ENCODE measurements at places on chromosomes 12 and 14.

DNA sequence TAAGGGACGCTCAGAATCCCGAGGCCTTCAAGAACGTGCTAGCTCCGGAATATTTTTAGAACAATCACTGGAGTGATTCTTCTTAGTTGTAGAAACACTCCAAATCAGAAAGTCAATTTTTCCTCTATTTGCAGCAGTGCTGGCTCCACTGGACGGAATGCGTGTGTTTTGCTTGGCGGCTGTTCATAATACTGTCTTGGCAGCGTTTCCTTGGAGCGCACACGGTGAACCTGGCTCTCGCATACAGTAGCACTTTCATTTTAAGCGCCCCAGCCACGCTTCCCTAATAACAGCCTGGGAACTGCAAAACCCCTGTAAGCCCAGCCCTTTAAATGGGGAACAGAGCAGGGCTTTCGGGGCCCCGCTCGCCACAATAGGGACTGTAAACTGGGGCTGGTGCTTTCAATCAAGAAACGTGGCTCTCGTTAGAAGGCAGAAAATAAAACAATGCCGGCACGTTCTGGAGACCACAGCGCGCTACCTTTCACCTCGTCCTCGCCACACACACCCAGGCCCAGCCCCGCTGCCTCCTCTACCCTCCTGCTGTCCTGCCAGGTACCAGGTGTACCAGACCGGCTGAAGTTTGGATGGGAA is 79.9 kb downstream of the BCL11B start:
- no peaks in the 10 kb centered on the region for H3K27me3 ChIP-seq
- H3K36me3 ChIP-seq = no peaks in the 10 kb centered on the region

- no peaks in the 10 kb centered on the region for H3K4me1 ChIP-seq
- no peak overlapping the region for H3K27ac ChIP-seq
- DNase-seq = no peak
Observed at GRCh38 chr12:9699269-9699897, 29.9 kb downstream of the CLEC2D start.

DNA sequence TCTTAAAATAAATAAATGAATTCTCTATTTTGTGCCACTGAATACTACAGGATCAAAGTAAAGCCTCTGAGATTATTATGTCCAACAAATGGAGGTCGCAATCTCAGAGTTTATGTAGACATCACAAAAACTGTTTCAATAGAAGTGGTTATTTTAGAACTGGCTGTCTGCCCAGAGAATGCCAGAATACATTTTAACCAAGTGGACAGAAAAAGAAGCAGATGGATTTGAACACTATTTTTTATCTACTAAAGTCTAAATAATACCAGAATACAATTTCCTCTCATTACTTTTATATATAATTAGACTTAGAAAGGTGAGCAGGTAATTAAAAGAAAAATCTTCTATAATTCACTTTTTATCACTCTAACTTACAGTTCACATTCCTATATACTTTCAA is 118.3 kb downstream of the MED13L start:
- no peak overlapping the region for H3K4me3 ChIP-seq
- DNase-seq = no peak
- peaks cover 2% of the 10 kb centered on the region for H3K4me1 ChIP-seq
- H3K27me3 ChIP-seq = no peaks in the 10 kb centered on the region
- H3K27ac ChIP-seq = no peak overlapping the region

- DNase-seq = no peak
- H3K4me3 ChIP-seq = no peak overlapping the region
- H3K27me3 ChIP-seq = no peaks in the 10 kb centered on the region
- no peaks in the 10 kb centered on the region for H3K4me1 ChIP-seq
Observed at GRCh38 chr12:91009319-91009950, 4.7 kb upstream of the EPYC start.

DNA sequence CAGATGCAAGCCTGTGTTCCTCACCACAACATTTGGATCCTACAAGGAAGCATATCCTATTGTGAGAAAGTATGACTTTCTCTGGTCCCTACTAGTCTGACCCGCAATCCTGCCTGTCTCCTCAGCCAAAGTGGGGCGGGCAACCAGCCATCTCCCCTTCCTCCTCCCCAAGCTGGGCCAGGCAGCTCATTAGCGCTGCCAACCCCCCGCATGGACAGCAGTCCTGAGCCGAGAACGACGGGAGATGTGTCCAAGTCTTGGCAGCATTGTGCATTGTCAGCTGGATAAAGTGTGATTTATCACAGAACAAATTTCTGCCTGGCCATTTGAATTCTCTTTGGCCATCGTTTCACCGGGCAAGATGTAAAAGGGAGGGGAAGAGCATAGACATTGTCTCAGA is 139.4 kb downstream of the SLC15A4 start:
- no peak for DNase-seq
- H3K27me3 ChIP-seq = no peaks in the 10 kb centered on the region
- H3K4me3 ChIP-seq = no peak overlapping the region
- H3K27ac ChIP-seq = no peak overlapping the region

GRCh38 chr14:79971330-79971729 is 240.0 kb downstream of the DIO2 start:
- no peak overlapping the region for H3K27ac ChIP-seq
- H3K4me3 ChIP-seq = no peak overlapping the region
- no peaks in the 10 kb centered on the region for H3K36me3 ChIP-seq
- DNase-seq = no peak
- H3K27me3 ChIP-seq = no peaks in the 10 kb centered on the region

GRCh38 chr12:41234692-41235091 is 46.6 kb downstream of the PDZRN4 start:
- DNase-seq = no peak
- H3K4me3 ChIP-seq = no peak overlapping the region
- no peak overlapping the region for H3K27ac ChIP-seq

DNA sequence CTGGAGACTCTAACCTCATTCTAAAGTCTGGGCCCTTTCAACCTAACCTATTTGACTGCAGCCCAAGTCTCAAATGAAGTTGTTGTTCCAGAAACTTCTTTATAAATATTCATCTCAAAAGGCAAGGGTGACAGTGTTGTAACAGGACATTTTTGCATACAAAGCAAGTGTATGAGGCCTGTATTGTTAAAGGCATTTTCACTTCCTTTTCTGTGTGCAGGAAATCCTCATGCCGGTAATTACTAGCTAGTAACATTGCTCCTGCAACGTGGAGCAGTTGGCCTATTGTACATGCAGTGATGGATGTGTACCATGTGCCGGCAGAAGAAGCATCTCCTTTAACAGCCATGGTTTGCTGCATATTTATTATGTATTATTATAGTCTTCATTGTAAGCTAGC is 156.5 kb upstream of the RMST start:
- H3K36me3 ChIP-seq = no peaks in the 10 kb centered on the region
- H3K27me3 ChIP-seq = no peaks in the 10 kb centered on the region
- no peak overlapping the region for H3K4me3 ChIP-seq
- no peak for DNase-seq

- DNase-seq = no peak
- H3K36me3 ChIP-seq = no peaks in the 10 kb centered on the region
- H3K4me1 ChIP-seq = no peaks in the 10 kb centered on the region
- H3K27ac ChIP-seq = no peak overlapping the region
- no peak overlapping the region for H3K4me3 ChIP-seq
- H3K27me3 ChIP-seq = no peaks in the 10 kb centered on the region
Observed at GRCh38 chr12:116552773-116553373, 6.3 kb upstream of the MAP1LC3B2 start.

GRCh38 chr12:12540261-12541013 is 22.2 kb downstream of the DUSP16 start:
- H3K4me3 ChIP-seq = no peak overlapping the region
- no peaks in the 10 kb centered on the region for H3K36me3 ChIP-seq
- no peaks in the 10 kb centered on the region for H3K4me1 ChIP-seq
- no peak overlapping the region for H3K27ac ChIP-seq
- H3K27me3 ChIP-seq = no peaks in the 10 kb centered on the region

DNA sequence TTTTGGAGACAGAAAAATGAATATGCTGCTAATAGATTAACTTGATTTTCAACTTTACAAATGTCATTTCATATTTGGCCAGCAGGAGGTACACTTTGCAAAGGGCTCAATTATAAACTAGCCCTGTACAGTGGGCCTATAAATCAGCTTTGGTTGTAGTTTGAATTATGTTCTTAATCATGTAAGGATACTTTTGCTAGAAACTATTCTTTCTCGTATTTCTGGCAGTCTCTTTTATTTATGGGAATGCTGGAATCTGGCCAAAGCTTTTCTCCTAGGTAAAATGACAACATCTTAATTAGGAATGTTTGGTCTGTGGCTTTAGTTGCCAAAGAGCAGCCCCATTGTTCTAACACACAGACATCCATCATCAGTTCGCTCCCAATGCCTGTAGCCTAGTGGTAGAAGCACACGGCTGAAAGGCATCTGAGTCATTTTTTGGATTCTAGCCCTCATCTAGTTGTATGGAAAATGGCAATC is 1322.3 kb upstream of the SEL1L start:
- no peaks in the 10 kb centered on the region for H3K36me3 ChIP-seq
- DNase-seq = no peak
- H3K27me3 ChIP-seq = no peaks in the 10 kb centered on the region
- H3K4me1 ChIP-seq = no peaks in the 10 kb centered on the region
- H3K4me3 ChIP-seq = no peak overlapping the region

DNA sequence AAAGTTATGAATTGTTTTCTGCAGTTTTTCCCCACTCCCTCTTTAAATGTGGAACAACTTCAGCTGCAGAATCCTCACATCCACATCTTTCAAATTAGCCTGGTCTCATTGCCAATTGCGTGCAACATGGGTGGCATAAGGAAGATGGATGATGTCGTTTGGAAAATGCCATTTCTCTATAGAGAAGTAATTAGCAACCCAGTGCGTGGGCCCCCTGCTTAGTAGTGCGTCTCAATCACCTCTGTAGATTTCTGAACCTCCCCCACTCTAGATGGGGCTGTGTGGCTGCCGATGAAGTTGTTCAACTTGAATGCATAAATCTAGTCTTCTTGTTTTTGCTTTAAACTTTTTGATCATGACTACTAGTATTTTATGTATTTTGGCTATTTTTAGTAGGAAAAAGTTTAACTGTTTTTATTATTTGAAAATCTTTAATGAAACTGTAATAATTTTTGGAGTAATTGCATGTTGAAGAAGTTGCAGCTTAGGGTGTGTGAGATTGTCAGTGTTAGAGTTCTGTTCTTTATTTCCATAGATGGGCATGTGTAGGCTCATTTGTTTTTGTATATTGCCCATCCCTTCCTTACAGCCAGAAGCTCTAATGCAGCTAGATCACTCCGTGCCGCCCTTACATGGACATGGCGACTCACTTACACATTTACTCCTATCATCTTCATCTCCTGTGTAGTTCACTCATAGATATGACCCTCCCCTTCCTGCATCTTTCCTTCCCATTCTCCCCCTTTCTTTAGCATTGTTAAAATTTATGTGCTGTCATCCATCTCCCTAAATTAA is 358.2 kb downstream of the DIO2 start:
- no peaks in the 10 kb centered on the region for H3K36me3 ChIP-seq
- H3K27me3 ChIP-seq = no peaks in the 10 kb centered on the region
- no peak for DNase-seq
- H3K4me3 ChIP-seq = no peak overlapping the region

DNA sequence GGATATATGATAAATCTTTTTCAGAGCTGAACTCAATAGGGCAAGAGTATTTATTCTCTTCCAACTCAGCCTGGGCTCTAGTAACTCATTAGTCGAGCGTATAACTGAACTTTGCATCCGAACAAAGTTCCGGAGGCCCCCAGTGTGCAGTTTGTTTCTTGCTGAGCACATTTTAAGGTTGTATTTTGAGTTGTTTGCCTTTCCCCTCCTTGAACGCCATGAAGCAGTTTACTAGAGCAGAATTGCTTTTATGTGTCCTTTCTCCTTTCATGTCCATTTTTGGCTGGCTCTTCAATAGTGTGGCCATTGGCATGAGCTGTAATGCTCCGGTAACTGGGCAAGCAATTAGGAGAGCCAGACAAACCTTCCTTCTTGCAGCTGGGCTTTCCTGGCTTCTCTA is 105.3 kb downstream of the WIF1 start:
- no peak overlapping the region for H3K27ac ChIP-seq
- H3K36me3 ChIP-seq = no peaks in the 10 kb centered on the region
- DNase-seq = no peak
- no peak overlapping the region for H3K4me3 ChIP-seq
- no peaks in the 10 kb centered on the region for H3K27me3 ChIP-seq
- no peaks in the 10 kb centered on the region for H3K4me1 ChIP-seq

GRCh38 chr14:23053426-23053825 is 3.9 kb downstream of the CDH24 start:
- no peak overlapping the region for H3K4me3 ChIP-seq
- no peak overlapping the region for H3K27ac ChIP-seq
- no peaks in the 10 kb centered on the region for H3K27me3 ChIP-seq
- DNase-seq = no peak
- no peaks in the 10 kb centered on the region for H3K36me3 ChIP-seq

GRCh38 chr14:79540394-79540793 is 670.9 kb downstream of the DIO2 start:
- no peak for DNase-seq
- no peaks in the 10 kb centered on the region for H3K27me3 ChIP-seq
- H3K27ac ChIP-seq = no peak overlapping the region
- H3K4me1 ChIP-seq = no peaks in the 10 kb centered on the region

- H3K27me3 ChIP-seq = no peaks in the 10 kb centered on the region
- H3K4me3 ChIP-seq = no peak overlapping the region
- H3K36me3 ChIP-seq = no peaks in the 10 kb centered on the region
- no peak overlapping the region for H3K27ac ChIP-seq
- H3K4me1 ChIP-seq = peaks cover 2% of the 10 kb centered on the region
Observed at GRCh38 chr12:66725031-66725430, 46.2 kb upstream of the GRIP1 start.

DNA sequence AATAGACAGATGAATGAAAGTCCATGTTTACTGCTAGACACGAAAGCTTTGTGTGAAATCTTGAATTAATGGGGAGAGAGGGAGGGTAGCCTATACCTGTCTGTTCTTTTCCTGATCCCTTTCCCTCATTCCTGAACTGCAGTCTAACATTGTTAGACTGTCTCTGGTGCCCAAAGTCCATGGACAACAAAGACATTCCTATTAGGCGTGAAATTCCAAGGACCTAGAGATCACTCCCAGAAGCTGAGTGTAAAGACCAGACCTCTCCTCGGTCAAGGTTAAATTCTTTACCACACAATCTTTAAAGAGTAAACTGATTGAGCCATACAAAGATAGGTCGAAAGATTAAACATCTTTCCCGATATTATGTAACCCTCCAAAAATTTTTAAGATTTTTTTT is 270.7 kb upstream of the GARIN2 start:
- no peaks in the 10 kb centered on the region for H3K27me3 ChIP-seq
- H3K27ac ChIP-seq = no peak overlapping the region
- no peak for DNase-seq

GRCh38 chr12:2229661-2230539 is 177.1 kb downstream of the CACNA1C start:
- H3K27ac ChIP-seq = no peak overlapping the region
- H3K36me3 ChIP-seq = no peaks in the 10 kb centered on the region
- H3K4me3 ChIP-seq = no peak overlapping the region
- DNase-seq = peak; percentile 67

- DNase-seq = no peak
- H3K4me1 ChIP-seq = peaks cover 9% of the 10 kb centered on the region
- H3K27ac ChIP-seq = no peak overlapping the region
- H3K4me3 ChIP-seq = no peak overlapping the region
- no peaks in the 10 kb centered on the region for H3K36me3 ChIP-seq
Observed at GRCh38 chr12:124609041-124609989, 41.9 kb upstream of the NCOR2 start.
